NCI-H82 (cell line): ENCODE measurements at places on chromosomes 16 and 17.

DNA sequence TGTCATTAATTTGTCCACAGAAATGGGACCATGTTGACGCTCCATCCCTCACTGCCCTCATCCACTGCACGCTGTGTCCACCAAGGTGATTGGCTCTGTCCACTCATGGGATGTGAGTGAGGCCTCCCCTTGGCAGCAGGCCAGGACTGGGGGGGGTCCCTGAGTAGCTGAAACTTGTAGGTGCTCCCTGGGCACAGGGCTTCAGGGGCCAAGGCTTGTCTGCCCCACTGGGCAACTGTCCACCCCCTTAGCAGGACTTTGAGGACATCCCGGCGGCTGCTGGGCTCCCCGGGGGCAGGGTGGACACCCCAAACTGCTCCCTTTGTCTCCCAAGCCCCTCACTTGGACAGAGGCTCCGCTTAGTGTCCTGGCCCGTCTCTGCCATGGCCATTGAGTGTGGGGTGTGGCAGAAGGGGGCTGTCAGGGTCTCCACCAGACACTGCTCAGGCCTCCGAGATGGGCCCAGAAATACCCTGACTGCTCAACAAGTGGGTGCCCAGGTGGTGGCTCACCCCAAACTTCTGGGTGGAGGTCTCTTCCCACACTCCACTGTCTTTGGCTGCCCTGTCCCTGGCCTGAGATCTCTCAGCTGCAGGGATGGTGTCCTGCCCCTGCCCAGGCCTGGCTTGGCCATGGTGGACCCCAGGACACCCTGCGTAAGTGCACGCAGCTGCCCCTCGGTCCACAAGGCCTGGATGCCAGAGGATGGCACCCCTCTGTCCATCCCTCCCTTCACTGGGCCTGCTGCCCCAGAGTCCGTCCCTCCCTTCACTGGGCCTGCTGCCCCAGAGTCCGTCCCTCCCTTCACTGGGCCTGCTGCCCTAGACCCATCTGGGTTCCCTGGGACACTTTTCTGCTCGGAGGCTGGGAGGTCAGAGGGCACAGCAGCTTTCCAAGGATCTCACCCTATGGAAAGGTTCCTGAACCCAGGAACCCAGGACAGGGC lies 2.9 kb upstream of the RAB40C start:
- no peak for DNase-seq

GRCh38 chr17:39939106-39939505 lies 11.6 kb downstream of the LRRC3C start:
- DNase-seq: no peak

GRCh38 chr17:17824783-17825614 lies 11.8 kb downstream of the SREBF1 start:
- DNase-seq: peak; percentile 58

DNA sequence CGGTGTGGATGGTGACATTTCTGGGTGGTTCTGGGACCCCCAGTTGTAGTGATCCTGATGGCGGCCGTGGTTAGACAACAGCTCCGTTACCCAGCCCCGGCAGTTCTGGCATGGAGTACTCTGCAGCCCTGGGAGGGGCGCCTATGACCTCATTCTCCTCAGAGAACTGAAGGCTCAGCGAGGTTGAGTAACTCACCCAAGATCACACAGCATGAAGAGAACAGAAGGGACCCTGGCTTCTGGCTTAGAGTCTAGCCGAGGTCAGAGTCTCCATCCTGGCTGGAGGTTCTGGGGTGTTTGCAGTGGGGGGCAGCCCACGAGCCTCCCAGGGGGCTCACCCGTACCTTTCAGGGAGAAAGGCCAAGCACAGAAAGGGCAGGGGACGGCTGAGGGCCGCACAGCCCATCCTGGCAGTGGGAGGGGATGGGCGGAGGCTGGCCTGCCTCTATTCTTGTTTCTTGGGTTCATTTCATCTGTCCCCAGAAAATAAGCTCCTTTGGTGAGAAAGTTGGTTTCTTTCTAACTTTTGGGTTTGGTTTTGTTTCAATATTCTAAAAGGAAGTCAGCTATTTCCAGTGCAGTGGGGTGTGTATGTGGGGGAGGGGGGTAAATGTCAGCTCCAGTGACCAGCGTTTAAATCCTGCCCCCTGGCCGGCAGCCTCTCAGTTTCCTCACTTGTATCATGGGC lies 13.2 kb downstream of the ZFPM1 start:
- no peak for DNase-seq

- DNase-seq: peak; percentile 18
Observed at GRCh38 chr16:86100205-86101136, 201.5 kb downstream of the IRF8 start.

GRCh38 chr17:42674755-42675347 lies 1.9 kb downstream of the PLEKHH3 start:
- DNase-seq: peak; percentile 68

DNA sequence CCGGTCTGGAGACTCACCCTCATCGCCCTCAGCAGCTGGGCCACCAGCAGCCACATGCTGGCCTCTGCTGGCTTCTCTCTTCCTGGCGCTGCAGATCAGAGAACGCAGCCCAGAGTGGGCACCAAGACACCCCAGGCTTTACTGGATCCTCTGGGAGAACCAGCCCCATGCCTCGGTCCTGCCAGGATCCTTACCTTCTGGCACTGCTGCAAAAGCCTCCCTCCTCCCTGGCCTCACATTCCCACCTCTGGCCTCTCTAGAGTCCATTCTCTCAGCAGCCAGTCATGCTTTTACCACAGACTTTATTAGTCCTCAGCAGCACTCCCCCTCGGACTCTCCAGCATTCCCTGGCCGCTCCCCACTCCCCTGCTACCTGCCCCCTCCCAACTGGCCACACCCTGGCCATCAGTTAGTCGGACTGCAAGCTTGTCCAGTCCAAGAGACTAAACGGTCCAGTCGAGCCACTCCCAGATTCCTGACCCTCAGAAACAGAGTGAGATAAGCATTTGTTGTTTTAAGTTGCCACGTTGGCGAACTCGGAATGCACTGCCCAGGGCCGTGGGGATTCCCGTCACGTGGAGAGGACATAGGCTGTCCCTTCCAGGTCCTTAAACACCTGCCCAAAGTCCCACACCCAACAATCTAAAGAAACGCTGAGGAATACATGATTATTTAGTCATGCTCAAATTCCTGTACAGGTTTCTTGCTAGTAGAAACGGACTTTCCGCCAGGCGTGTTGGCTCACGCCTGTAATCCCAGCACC lies 5.9 kb upstream of the SPG7 start:
- no peak for DNase-seq

DNA sequence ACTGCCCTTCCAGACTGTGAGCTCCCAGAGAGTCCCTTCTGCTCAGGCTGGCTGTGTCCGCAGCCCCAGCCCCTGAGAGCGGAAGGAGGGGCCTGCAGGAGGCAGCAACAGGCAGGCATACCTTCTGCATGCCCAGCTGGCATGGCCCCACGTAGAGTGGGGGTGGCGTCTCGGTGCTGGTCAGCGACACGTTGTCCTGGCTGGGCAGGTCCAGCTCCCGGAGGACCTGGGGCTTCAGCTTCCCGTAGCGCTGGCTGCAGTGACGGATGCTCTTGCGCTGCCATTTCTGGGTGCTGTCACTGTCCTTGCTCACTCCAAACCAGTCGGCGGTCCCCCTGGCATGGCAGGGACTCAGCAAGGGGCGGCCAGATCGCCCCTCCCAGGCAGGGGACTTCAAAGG lies 9.0 kb downstream of the RHBDF1 start:
- DNase-seq: no peak

DNA sequence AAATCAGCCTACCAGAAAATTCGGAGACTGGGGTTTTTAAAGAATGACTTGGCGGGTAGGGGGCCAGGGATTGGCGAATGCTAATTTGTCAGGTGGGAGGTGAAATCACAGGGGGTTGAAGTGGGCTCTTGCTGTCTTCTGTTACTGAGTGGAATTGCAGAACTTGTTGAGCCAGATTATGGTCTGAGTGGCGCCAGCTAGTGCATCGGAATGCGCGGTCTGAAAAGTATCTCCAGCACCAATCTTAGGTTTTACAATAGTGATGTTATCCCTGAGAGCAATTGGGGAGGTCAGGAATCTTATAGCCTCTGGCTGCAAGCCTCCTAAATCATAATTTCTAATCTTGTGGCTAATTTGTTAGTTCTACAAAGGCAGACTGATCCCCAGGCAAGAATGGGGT lies 762 bp upstream of the RBL2 start:
- DNase-seq: no peak

- no peak for DNase-seq
Observed at GRCh38 chr16:67207249-67208091, 8.5 kb downstream of the ELMO3 start.

DNA sequence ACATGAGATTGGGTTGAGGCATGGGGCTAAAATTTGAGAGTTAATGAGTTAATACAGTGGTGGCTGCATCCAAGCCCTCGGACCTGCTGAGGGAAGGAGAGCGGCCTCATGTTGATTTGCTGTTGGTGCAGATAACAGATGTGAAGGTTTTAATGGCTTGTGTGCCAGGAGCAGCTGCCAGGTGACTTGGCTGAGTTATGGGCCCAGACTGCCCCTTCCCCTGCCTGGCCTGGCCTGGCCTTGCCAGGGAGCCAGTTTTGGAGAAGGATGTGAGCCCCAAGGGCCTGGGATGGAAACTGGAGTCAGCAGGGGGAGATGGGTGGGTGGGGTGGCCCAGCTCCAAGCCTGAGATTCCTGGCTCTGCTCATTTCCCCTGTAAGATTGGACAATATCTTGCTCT lies 230.1 kb downstream of the CBLN1 start:
- no peak for DNase-seq

GRCh38 chr16:52553322-52553721 lies 6.4 kb upstream of the TOX3 start:
- DNase-seq: no peak

DNA sequence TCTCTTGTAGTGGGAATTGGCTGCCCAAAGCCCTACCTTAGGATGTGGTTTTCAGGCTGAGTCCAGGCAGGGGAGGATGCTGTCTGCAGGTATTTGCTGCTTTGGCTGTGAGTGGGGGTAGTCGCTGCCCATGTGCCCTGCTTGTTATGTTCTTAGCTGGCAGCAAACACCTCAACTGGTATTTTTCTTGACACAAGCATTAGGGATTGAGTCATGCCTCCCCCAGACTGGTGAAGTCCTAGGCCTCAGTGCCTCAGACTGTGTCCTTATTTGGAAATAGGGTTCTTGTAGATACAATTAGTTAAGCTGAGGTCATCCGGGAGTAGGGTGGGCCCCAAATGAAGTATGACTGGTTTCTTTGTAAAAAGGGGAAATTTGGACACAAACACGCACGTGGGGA lies 808.3 kb upstream of the EEF2KMT start:
- no peak for DNase-seq

DNA sequence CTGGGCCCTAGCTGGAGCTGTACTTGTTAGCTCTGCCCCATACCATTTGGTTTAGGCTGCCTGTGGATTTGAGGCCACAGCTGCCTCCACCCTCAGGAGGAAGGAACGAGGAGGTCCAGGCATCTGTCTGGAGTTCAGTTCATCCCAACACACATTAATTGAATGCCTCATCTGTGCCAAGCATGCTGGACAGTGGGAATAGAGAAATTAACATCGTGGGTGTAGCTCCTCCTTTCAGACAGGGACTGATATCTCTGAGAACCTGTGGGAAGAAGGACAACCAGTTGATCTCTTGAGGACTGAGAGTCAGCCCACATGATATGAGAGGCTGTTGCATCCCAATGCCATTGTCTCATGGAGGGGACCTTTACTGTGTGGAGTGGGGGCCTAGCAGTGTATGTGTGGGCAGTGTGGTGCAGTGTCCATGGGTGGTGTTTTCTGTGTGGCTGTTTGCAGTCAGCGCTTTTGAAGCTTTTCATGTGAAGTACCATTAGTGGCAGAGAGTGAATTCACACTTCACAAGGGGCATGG lies 29.4 kb upstream of the DDX52 start:
- DNase-seq: no peak

- no peak for DNase-seq
Observed at GRCh38 chr17:69147460-69147859, 5.8 kb upstream of the ABCA6 start.

- DNase-seq: peak; percentile 90
Observed at GRCh38 chr17:42405963-42406495, 17.0 kb downstream of the CAVIN1 start.

DNA sequence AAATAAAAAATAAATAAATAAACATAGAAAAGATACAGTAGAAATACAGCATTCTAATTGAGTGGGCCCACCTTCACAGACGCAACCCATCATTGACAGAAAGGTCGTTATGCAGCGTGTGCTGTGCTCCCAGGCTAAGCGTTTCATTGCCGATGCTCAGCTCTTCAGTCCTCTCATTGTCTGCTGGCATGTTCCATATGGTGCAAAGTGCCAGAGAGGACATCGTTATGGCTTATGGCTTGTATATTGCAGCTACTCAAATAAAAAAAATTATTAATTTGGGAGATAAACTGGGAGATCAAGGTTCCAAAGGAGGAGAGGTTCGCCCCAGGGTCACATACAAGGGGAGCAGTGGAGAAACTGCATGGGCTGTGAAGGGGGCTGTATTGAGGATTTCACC lies 11.3 kb upstream of the UBALD2 start:
- no peak for DNase-seq

- no peak for DNase-seq
Observed at GRCh38 chr16:14449334-14449733, 180.7 kb downstream of the PARN start.

- peak; percentile 88 for DNase-seq
Observed at GRCh38 chr17:49180303-49180702, 30.1 kb downstream of the GNGT2 start.

DNA sequence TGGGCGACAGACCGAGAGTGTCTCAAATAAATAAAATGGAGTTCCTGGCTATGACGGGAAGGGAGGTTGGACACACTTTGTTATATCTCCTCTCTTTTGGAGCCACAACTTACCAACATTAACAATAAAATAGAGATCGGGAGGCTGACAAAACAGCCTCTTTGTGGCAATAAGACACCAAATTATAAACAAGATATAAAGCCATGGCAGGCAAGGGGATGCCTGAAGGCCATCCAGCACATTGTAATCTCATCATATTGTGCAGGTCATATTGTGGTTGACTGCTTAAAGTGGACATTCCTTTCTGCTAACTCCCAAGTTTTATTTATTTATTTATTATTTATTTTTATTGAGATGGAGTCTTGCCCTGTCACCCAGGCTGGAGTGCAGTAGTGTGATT lies 59.9 kb upstream of the MGAT5B start:
- no peak for DNase-seq

GRCh38 chr16:11047939-11048800 lies 103.8 kb downstream of the CLEC16A start:
- no peak for DNase-seq
